Stimulated activated CD4-positive, alpha-beta T cell treated with anti-CD3 and anti-CD28 coated beads, Interleukin-2, amount 100 ng/mL, for 24 hours (primary cell): ENCODE measurements at places on chromosomes 12 and 14.

- no peak for DNase-seq
These were observed 113.2 kb downstream of the MSRB3 start for GRCh38 chr12:65391711-65392110.

DNA sequence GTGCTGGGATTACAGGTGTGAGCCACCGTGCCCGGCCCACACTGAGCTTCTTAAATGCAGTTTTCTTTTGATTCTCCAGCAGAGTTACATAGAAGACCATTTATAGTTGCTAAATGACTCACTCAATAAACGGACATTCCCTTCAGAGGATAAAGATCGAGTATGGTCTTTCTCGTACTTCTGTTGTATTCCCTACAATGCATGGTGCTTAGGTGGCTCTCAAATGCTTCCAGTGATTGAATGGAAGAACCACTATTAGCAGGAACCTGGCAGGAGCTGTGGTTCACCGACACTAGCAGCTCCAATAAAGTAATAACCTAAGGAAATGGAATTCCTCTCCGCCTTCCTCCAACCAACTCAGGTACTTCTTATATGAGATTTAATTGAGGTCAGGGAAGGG is 3.9 kb upstream of the GPRC5A start:
- no peak for DNase-seq

- no peak for DNase-seq
These were observed 251.2 kb downstream of the ACSS3 start for GRCh38 chr12:81329085-81329484.

DNA sequence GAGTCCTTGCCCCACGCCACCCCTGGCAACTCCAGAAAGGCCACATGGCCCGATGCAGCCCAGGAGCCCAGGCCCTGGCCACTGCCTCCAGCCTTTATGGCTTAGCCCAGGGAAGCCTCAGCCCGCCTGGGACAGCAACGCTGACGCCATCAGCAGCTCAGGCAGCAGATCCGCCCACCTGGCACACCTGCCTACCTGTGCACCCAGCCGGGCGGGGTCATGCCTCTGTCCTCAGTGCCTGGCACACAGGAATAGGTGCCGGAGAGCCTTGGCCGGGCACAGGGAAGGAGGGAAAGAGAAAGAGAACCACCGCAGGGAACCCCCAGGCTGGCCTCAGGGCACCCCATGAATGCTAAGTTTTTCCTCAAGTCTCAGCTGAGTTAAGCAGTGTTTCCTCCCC is 21.1 kb downstream of the BEGAIN start:
- DNase-seq, result no peak

- DNase-seq, result no peak
These were observed 41.2 kb downstream of the SLC39A9 start for GRCh38 chr14:69439521-69440270.

GRCh38 chr12:59182191-59182590 is 261.9 kb upstream of the LRIG3 start:
- DNase-seq, result peak; percentile 36

- peak; percentile 24 for DNase-seq
These were observed 1.7 kb upstream of the ANKRD33 start for GRCh38 chr12:51886021-51886710.
